ENCODE measurements at places on chromosomes 12 and 14.

DNA sequence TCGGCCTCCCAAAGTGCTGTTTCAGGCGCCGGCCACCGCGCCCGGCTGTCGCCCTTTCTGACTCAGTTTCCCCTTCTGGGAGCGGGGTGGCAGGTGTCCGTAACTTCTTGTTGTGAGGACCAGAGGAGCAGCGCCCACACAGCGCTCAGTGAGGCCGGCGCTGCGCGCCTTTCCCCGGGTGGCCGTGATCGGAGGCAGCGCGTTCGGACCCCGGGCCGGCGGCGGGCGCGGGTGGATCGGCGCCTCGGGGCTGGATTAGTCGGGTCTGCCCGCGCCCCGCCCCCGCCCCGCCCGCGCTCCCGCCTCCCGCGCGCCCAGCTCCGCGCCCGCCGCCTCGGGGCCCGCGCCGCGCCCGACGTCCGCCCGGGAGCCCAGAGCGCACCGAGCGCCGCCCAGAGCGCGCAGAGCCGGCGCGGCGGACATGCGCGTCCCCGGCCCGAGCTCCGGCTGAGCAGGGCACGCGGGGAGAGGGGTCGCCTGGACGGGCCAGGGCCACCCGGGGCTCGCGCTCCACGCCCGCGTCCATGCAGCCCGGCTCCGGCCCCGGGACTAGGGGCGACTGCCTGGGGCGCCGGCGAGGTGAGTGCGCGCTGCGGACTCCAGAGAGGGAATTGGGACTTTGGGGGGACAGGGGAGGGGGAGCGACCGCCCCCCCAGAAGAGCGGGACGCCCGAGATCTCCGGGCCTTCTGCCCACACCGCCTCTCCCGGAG lies 50.6 kb downstream of the LRCOL1 start:
- DNase-seq: peak; percentile 87

DNA sequence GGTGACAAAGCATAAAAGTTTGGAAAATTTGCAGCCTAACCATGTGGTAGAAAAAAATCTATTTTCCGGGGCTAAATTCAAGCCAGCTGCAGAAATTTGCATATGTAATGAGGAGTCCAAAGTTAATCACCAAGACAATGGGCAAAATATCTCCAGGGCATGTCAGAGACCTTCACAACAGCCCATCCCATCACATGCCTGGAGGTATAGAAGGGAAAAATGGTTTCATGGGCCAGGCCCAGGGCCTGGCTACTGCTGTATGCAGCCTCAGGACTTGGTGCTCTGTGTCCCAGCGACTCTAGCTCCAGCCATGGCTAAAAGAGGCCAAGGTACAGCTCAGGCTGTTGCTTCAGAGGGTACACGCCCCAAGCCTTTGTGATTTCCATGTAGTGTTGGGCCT lies 655.8 kb upstream of the MGAT4C start:
- no peak for DNase-seq

- no peak for DNase-seq
Observed at GRCh38 chr12:105888696-105889095, 250.1 kb downstream of the NUAK1 start.

GRCh38 chr12:86748894-86749293 lies 492.7 kb upstream of the MGAT4C start:
- DNase-seq: no peak

DNA sequence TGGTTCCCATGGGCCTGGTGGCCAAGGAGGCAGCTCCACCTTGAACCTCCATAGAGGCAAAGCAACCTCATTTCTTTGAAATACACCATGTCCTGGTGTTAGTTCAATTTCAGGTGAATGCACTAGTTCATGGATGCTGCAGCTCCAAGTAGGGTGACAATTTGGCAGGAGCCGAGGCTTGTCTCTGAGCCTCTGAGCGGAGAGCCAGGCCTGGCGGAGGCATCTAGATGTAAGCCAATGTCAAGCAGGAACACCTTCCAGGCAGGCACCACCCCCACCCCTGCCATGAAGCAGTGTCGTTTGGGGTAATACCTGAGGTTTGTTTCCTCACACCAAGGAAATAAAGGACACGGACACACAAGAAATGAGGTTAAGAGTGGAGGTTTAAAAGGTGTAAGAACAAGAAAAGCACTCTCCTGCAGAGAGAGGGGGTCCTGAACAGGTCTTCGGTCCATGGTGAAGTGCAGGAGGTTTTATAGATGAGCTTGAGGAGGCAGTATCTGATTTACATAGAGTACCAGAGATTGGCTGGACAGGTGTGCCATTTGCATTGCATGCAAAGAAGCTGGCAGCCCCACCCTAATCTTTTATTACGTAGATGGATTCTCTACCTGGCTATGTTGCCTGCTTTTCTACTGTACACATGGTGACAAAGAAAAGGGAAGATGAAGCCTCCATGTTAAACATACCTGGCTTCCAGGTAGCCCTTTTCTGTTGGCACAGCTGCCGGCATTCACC lies 60.3 kb downstream of the RIN3 start:
- no peak for DNase-seq

DNA sequence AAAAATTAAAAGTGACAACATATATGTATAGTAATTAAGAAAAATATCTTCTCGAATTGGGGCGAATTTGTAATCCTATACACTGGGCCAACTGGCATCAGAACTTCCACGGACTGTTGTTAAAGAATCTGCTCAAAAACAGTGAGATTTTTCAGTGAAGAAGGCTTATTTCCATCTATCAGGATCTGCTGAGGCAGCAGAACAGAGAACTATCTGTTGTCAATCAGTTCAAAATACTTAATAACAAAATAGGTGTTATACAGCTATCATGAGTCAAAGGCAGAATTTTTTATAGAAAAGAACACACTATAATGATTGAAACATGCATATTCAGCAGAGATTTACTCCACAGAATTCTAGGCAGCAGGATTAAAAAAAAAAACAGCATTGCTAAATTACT lies 41.9 kb downstream of the IFNG-AS1 start:
- DNase-seq: no peak

DNA sequence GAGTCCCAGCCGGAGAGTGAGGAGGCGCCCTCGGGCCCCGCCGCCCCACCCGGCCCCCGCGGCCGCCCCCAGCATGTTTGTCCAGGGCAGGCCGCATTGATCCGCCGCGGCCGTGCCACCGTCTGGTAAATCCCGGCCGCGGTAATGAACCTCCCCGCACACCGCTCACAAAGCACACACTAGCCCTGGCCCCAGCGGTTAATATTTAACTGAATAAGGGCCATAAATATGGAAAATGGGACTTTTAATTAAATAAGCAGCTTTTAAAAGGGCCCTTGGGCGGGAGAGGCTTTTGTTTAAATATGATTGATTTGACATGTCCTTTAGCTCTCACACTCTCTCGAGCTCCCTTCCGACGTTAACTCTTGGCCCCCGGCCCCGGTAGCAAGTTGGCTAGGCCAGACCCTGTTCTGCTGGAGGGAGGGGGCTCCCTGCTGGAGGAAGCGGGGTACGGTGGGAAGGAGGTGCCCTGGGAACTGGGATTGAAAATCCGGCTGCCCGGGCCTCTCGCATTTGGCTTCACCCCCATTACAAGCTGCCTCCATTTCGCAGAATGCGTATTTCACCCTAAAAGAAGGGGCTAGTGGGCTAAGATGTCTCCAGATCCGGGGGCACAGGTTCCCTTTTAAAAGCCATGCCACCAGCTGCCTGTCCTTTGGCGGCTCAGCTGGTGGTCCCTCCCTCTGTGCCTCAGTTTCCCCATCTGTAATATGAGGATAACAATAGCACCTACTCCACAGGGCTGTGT lies 199.8 kb downstream of the RBM19 start:
- DNase-seq: no peak
